Stimulated activated CD8-positive, alpha-beta memory T cell treated with anti-CD3 and anti-CD28 coated beads, Interleukin-12 subunit alpha, Interleukin-12 subunit beta, amount 100 ng/mL, for 4 hours (primary cell): ENCODE measurements at places on chromosomes 11 and 22.

DNA sequence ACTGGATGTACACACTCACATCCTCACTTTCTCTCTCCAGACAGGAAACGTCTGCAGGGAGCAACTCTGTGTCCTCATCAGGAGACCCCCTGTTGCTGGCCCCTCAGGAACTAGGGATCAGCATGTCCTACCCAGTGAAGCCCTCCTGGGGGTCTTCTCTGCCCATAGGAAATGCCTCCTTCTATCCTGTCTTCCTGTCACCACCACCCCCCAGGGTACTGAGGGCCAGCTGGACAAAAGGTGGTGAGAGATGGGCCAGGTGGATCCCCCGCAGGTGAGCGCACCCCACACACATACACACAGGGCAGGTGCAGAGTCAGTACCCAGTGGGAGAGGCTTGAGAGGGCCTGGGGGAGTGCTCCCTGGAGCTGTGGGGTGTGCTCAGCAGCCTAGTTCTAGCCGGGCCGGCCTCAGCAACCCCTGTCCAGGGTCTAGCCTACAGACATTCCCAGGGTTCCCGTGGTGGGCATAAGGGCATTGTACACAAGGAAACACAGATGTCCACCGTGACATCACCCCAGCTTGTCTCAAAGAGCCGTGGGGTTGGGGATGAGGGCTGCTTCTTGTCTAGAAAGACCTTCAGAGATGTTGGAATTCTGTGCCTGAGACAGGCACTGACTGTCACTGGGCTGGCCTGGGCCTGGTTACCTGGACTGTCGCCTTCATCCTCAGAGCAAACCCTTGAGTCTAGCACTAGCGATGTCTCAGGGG, 9.2 kb downstream of the GP1BB start:
- DNase-seq = no peak

DNA sequence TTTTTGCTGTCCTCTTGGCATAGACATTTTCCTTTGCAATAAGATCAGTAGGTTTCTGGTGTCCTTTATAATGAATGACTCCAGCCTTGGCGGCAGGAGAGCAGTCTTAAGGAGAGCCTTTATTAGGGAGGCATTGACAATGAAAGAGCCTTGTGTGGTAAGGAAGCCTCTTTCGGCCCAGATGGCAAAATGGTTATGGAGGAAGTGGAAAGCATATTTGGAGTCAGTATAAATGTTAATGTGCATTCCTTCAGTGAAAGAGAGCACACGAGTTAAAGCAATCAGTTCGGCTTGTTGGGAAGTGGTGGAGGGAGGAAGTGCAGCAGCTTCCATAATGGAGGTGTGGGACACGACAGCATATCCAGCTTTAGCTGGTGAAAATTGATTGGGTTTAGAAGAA, 18.1 kb upstream of the ANO1 start:
- no peak for DNase-seq

GRCh38 chr11:112016088-112016764, 9.0 kb upstream of the DLAT start:
- DNase-seq = no peak

- DNase-seq = no peak
Measured at GRCh38 chr11:81301166-81301830, 1432.4 kb downstream of the FAM181B start.

DNA sequence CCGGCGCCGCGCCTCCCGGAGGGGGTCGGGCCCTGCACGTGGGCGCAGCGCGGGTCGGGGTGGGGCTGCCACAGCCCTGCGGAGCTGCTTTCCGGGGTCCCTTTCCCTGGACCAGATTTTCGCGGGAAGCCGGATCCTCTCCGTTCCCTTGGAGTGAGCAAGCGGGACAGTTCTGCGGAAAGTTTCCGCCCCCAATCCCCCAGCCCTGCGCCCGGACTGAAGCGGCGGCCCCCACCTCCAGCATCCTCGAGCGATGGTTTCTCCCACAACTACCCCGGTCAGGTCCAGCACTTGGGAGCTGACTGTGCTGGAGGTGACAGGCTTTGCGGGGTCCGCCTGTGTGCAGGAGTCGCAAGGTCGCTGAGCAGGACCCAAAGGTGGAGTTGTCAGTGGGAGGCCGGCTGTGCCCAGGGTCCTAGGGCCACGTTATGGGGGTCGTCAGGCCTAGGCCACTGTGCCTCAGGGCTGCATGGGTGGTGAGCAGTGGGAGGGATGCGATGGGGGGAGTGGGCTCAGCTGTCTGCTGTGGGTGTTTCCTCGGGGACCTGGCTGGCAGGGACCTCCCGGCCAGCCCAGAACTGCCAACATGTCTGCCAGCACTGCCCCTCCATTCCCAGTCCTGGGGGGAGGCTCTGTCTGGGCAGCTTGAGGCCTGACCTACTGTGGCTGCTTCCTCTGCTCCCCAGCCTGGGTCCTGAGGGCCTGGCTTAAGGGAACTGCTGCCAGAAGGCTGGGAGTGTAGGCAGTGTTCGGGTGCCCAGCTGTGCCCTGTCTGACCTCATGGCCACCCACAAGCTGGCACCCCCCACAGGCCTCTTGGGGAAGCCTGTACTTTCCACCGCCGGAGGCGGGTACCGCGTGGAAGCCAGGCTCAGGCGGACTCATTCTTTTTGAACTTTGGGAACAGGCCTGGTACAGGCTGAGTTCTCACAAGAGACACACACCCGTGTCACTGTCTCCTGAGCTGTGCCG, 726 bp downstream of the ST3GAL4 start:
- DNase-seq = no peak

GRCh38 chr22:27206374-27207133, 549.2 kb downstream of the MIAT start:
- no peak for DNase-seq

DNA sequence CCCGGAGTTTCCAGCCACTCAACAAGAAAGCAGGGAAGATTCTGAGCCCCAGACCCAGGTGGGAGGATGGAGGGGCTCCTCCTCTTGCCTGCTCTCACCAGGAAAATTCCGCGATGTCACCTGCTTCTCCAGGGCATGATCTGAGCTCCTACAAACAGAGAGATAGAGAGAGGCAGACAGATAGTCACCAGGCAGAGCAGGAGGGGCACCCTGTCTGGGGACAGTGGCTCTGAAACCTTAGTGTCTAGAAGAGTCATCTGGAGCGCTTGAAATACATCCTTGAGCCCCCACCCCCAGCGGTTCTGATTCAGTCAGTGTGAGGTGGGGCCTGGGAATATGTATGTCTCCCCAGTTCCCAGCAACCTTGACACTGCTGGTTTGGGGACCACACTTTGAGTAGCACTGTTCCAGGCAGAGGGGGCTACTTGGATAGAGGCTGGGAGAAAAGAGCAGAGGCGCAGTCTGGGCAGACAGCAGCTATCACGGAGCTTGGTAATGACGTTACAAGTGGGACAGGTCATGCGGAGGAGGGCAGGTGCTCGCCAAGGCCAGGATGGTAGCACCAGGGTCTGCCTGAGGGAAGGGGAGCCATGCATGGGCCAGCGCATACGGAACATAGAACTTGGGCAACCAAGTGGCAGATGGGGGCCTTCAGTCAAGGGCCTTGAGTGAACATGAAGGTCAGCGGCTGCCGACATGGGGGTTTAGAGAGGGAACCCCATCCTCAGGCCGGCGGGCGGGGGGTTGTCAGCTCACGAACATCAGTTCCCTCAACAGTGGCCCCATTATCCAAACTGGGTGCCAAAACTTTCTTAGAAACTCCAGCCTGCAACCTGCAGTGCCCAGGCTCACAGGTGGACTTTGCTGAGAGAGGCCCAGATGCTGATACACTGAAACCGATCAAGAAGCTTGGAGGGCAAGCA, 60.9 kb upstream of the MYEOV start:
- no peak for DNase-seq

DNA sequence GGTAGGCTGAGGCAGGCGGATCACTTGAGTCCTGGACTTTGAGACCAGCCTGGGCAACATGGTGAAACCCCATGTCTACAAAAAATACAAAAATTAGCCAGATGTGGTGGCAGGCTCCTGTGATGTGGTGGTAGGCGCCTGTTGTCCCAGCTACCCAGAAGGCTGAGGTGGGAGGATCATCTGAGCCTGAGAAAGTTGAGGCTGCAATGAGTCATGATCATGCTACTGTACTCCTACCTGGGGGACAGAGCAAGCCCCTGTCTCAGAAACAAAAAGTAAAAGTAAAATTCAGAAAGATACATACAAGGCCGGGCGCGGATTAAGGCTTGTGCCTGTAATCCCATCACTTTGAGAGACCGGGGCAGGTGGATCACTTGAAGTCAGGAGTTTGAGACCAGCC, 6.3 kb downstream of the LDHAL6A start:
- no peak for DNase-seq

GRCh38 chr22:23403720-23404688, 176.1 kb downstream of the IGLL1 start:
- no peak for DNase-seq

DNA sequence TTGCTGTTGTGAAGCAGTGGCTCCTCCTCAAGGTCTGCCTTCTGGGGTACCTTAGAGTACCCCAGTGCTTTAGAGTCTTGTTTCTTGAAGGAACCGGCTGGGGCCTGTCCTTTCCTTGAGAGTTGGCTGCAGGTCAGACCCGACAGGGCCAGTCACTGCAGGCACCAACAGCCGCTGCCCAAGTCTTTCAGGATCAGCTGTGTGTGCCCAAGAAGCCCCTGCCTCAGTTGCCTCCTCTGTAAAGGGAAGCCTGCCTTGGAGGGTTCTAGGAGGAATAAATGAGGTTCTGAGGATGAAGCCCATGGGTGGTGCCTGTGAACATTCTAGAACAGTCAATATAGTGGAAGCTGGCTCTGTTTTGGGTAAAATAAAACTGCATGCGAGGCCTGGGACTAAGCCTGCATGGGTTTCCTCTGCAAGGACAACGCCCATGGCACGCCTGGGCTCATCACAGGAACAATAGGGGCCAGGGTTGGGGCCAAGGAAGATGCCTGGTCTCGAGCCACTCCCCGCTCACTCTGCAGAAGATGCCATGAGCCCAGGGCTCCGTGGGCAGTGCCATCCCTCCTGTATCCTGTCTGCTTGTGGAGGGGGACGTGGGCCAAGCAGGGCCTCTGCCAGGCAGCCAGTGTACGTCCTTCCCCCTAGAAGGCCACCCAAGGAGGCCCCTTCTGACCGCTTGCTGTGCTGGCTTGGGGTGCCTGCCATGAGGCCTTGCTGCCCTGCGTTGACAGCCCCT, 81.6 kb downstream of the MED15 start:
- no peak for DNase-seq

GRCh38 chr11:126332221-126332711, 23.2 kb upstream of the ST3GAL4 start:
- no peak for DNase-seq

DNA sequence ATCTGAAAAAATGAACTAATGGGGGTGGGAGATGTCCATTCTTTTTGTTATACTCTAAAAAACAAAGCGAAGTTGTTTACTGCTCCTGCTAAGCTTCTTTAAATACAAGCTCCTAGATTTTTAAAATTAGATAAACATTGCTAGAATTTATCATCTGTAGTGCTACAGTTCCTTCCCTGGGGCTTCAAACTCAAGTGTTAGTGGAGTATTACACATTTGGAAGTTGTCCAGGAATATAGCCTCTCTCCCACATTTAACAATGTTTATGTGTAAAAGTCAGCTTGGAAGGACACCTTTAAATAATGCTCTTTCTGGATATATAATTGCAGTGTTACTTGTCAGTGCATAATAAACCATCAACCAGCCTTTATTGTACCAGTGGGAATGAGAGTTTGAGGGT, 155.5 kb downstream of the SPON1 start:
- DNase-seq = no peak

- no peak for DNase-seq
Measured at GRCh38 chr11:13883042-13883441, 79.5 kb upstream of the SPON1 start.

DNA sequence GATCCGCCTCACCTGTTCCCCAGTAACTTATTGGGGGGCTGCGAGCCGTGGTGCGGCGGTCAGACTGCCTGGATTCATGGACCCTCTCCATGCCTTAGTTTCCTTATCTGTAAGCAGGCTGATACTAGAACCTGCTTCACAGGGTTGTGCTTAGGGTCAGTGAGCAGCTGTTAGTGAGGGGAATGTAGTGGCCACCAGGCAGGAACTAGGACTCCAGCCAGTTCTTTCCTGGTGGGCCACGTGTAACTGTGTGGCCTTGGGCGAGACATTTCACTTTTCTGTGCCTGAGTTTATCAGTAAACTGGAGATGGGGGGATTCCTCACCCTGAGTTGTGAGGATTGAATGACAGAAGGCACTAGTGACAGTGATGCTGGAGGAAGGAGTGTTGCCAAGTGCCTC, 24.8 kb downstream of the MCM5 start:
- no peak for DNase-seq

DNA sequence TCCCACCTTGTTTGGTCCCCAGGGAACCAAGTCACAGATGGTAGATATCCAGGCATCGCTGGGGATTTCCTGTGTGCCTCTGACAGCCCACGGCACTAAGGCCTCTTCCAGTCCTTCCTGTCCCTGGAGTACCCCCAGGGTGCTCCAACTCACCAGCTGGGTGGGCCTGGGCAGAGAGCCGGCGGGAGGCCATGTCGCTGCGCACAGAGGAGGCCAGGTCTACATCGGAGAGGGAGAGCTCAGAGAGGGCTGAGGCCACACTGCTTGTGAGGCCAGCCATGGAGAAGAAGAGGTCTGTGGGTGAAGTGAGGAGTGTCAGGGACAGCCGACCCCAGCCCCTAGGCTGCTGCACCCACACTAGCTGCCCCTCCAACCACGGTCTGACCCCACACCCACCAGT, 5.3 kb downstream of the ATG2A start:
- DNase-seq = no peak

GRCh38 chr11:135069890-135070289, 657.8 kb upstream of the B3GAT1 start:
- DNase-seq = no peak

DNA sequence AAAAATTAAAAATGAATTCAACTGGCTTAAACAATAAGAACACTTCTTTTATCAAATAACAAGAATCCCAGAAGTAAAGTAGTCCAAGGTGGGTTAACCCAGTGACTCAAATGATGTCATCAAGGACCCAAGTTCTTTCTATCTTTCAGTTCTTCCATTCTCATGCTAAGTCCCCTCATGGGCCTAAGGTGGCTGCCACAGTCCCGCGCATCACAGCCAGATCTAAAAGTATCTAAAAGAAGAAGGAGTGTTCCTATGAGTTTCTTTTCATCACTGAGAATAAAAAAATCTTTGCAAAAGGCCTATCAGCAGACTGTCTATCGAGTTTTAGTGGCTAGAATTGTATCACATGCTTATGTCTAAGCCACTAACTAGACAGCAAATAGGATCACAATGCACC, 37.2 kb upstream of the LDLRAD3 start:
- DNase-seq = no peak

GRCh38 chr22:49367041-49367697, 460.5 kb downstream of the BRD1 start:
- DNase-seq = no peak

- DNase-seq = no peak
Measured at GRCh38 chr22:19806213-19807160, 45.9 kb downstream of the TBX1 start.

GRCh38 chr11:43130616-43131015, 181.2 kb upstream of the API5 start:
- no peak for DNase-seq
